ENCODE measurements at places on chromosomes 1 and 21.

DNA sequence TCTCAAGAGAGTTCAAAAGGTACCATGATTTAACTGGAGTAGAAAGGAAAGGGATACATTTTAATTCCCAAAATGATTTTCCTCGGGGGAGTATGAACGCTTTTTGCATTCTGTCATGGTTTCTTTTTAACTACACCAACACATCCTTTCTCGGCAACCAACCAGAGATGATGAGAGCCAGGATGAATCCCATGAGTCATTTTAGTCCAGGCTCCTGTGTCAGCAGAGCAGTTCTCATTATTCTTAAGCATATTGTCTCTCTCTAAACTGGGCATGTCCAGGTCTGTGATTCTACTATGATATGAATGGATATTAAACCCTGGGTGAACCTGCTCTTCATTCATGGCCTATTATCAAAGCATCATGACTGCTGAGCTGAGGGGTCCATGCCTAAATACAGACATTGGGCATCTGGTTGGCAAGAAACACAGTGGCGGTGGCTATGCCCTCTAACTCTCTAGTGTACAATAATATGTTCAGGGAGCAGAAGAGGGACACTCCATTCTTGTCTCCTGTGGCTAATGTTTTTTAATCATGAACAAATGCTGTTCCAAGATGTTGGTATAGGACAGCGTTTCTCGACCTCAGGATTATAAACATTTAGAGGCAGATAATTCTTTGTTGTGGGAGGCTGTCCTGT is 124.3 kb upstream of the ESRRG start:
- no peak for DNase-seq

GRCh38 chr1:214186103-214186824 is 94.7 kb upstream of the SMYD2 start:
- DNase-seq = no peak

- DNase-seq = no peak
Measured at GRCh38 chr1:24713176-24713575, 32.1 kb upstream of the CLIC4 start.

- no peak for DNase-seq
Measured at GRCh38 chr1:217534566-217534965, 96.3 kb downstream of the GPATCH2 start.

- no peak for DNase-seq
Measured at GRCh38 chr1:114561333-114561732, 20.1 kb downstream of the BCAS2 start.

DNA sequence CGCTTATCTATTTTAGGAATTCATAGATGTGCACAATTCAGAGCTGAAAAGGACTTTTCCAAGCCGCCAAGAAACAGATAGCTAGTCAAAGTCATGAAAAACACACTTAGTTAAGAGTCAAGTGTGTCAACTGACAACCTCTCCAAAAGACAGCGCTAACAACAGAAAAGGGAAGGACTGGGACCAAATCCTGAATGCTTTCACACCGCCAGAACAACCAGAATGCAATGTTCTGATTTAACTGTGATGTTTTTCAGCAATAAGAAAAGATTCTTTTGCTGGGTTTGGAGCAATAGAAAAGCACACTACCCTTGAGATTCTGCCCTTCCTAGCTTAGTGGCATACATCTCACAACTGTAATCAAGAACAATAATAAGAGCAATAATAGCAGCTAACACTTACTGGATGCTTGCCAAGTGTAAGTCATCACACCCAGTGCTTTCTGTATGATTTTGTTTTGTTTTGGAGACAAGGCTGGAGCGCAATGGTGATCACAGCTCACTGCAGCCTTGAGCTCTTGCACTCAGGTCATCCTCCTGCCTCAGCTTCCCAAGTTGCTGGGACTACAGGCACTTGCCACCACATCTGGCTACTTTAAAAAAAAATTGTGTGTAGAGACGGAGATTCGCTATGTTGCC is 33.9 kb upstream of the SDC3 start:
- DNase-seq = no peak

DNA sequence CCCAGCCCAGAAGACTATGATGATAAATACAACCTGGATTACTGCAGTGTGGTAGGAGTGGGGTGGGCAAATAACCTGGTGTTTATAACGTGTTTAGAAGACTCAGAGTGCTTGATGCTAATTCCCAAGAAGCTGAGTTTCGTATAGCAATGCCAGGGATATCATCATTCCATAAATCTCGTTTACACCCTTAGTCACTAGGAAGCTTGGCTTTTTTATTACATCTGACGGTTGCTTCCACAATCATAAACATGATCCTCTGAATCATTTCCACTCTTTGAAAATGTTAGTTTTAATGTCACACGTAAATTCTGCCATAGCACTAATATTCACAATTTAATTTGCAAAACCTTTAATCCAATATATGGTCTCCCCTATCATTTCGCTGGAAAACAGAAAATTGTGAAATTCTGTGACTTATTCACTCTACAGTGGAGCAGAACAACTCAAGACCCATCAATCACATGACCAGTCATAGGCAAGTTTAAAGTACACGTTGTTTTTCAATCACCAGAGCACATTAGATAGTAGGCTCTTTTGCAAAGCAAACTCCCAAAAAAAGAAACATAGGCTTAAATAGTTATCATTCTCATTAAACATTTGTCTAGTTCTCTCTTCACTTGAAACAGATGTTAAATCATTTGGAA is 321.0 kb downstream of the LTN1 start:
- DNase-seq = peak; percentile 50

- DNase-seq = no peak
Measured at GRCh38 chr1:21212126-21212525, 35.4 kb upstream of the EIF4G3 start.
